ENCODE measurements at places on chromosomes 5 and 9. TPM values are rescaled to one million over a fixed set of nuclear protein-coding genes. Genes with fewer than 3 reads are reported as not detected.

Gene DOCK2
- total RNA-seq: not detected

Gene NDUFB6
- total RNA-seq: 14.8 TPM

Gene PTBP3
- total RNA-seq: 62.4 TPM

Gene LCP2
- total RNA-seq: not detected

Gene BSPRY
- 20.4 TPM for total RNA-seq

Data from bronchial epithelial cell (primary cell).